ENCODE measurements at places on chromosomes 2 and 18.

DNA sequence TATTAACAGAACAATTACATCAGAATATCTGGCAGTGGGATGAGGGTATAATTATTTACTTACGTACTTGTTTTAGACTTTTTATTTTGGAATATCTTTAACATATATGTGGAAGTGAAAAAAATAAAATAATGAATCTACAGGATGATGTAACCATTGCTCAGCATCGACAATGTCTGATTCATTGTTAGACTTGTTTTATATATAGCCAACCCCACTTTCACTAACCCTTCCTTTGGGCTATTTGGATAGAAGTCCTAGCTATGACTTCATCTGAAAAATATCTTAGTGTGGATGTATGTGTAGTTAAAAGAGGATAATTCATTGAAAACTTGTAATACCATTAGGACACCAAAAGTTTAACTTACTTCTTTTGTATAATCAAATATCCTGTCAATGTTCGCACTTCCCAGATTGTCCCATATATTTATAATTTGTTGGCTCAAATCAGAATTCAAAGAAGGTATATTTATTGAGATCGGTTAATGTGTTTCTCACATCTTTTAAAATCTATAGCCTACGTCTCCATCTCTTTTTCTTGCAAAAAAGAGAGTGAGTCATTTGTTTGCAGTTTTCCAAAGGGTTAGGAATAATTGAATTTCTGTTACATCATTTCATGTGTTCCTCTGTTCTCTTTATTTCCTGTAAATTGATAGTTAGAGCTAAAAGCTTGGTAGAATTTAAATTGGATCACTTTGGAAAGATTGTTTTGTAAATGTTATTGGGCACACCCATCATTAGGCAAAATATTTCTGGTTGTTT, 506.1 kb upstream of the FAM98A start:
- DNase-seq, result no peak

DNA sequence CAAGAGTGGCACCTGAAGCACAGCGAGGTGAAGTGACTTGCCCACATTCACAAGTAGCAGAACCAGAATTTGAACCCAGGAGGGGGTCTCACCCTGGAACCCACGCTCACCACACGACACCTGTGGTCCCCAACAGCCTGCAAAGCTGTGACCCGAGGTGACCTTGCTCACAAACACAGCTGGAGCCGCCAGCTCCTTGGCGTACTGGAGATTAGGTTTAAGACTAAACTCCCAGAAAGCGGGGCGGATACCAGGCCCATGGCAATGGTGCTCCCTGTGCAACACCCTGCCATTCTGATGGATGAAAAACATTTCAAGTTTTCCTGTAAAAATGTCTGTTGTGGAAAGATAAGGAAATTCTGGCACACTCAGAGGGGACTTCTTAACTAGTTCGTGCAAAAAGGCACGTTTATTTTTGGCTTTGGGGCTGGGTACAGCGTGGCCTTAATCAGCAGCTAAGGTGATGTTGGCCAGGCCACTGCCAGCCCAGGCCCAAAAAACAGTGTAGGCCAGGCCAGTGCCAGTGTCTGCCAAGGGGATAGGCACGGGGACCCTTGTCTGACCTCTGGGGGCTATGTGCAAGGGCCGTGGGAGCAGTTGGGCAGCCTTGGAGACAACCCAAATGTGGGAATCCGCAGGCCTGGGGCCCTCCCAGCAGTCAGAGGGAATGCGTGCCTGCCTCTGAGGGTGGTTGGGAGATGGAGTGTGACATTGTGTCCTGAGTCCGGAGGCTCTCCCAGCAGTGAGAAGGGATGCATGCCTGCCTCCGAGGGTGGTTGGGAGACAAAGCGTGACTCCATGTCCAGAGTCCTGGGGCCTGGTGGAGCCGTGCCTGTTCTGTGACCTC, 185.0 kb upstream of the HS6ST1 start:
- no peak for DNase-seq

GRCh38 chr2:67006373-67006960, 390.7 kb upstream of the ETAA1 start:
- no peak for DNase-seq

- no peak for DNase-seq
Measured at GRCh38 chr2:66684289-66684688, 249.4 kb downstream of the MEIS1 start.

- DNase-seq, result no peak
Measured at GRCh38 chr2:218799990-218800389, 18.0 kb downstream of the CYP27A1 start.

GRCh38 chr2:140786585-140786984, 1344.2 kb downstream of the LRP1B start:
- DNase-seq, result no peak

DNA sequence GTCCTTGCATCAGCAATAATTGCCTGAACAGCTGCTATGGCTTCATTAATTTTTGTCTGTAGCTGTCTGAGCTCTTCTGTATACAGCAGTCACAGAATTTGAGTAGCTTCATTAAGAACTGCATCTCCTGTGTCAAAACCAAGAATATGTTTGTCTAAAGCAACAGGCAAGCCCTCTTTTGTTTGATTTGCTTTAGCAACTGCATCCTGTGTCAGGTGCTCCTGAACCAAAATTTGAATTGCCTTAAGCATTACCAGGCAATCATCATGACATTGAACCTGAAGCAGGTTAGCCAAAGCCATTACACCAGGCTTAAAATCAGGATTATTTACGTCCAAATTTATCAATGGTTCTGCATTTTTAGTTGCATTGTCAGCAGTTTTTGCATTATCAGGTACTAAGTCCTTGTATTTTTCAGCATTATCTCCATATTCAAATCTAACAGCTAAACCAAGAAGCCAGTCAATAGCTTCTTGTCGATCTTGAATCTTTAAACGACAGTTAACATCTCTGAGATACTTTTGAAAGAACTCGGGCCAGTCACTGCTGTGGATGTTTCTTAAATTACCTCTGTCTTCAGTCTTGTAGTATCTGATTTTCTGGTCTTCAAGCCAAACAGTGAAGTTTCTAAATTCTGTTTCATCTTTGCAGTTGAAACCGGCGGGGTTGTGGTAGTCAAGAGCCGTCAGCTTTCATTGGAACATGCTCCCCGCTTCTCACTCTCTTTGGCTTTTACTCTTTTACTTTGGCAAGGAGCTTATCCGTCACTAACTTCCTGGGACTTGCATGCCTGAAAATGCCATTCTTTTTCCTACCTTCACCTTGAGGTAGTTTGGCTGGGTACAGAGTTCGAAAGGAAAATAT, 42.2 kb downstream of the MERTK start:
- no peak for DNase-seq

DNA sequence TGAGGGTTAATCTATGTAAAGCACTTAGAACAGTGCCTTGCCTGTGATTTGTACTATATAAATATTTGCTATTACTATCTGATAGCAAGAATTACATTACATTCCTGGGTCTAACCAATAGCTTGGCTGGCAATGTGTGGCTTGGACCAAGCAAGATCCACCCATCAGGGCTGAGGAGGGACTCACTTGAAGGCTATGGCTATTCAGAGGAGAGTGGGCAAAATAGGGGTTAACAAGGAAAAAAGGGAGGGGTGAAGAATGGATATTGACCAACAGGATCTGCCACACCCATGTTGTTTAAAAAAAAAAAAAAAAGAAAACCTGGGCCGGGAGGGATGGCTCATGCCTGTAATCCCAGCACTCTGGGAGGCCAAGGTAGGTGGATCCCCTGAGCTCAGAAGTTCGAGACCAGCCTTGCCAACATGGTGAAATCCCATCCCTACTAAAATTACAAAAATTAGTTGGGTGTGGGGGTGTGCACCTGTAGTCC, 20.0 kb upstream of the TMBIM1 start:
- no peak for DNase-seq

- no peak for DNase-seq
Measured at GRCh38 chr2:128449226-128450061, 130.8 kb upstream of the HS6ST1 start.

- DNase-seq, result no peak
Measured at GRCh38 chr2:31578316-31578715, 2.4 kb downstream of the SRD5A2 start.

DNA sequence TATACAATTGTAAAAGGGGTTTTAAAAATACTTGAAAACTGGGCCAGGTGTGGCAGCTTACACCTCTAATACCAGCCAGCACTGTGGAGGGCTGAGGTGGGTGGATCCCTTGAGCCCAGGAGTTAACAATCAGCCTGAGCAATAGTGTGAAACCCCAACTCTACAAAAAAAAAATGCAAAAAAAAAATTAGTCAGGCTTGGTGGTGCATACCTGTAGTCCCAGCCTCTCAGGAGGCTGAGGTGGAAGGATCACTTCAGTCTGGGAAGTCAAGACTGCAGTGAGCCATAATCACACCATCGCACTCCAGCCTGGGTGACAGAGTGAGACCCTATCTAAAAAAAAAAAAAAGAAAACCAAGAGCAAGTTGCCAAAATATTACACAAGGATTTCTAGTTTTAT, 182.7 kb downstream of the UBE2E3 start:
- no peak for DNase-seq

DNA sequence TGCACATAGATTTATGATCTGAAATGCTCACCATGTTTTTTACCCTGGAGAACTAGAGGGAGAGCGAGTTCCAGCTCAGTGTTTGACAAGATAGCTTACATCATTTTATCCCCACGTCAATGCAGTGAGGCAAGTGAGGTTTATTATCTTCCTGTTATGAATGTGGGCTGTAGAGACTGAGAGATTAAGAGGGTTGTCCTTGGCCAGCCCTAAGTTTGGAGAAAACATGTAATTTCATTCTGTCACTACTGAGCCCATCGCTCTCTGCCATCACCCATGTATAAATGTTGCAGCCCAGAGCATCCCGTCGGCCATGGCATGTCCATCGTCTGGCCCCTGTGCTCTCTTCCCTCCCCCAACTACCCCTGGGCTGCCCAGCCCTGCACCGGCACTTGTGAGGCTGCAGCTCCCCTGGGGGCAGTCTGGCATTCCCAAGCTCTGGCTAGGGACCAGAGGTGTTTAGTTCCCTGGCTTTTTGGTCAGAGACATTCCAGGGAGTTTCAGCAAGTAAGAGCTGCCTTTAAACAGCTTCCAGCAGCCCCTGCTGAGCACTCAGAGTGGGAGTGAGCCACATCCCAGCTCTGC, 136.7 kb downstream of the ANTXR1 start:
- no peak for DNase-seq

DNA sequence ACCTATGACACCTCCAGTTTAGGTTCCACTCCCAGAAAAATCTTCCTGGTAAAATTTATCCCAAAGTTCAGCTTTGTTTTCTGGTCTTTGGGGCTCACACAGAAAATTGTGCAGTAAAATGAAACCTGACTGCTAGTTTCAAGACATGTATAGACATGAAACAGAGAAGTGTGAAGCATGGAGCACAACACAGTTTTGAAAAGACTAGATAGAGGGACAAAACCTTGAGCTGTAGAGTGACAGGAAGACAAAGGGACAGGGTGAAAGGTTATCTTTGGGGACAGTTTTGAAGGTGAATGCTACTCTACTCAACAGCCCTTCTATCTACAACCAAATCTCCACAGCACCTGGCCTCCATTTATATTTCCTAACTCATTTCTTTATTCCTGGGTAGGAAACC, 352.6 kb downstream of the RBM43 start:
- no peak for DNase-seq

- no peak for DNase-seq
Measured at GRCh38 chr2:37880551-37880950, 44.5 kb upstream of the RMDN2 start.

- no peak for DNase-seq
Measured at GRCh38 chr2:68857855-68858456, 13.2 kb downstream of the BMP10 start.

DNA sequence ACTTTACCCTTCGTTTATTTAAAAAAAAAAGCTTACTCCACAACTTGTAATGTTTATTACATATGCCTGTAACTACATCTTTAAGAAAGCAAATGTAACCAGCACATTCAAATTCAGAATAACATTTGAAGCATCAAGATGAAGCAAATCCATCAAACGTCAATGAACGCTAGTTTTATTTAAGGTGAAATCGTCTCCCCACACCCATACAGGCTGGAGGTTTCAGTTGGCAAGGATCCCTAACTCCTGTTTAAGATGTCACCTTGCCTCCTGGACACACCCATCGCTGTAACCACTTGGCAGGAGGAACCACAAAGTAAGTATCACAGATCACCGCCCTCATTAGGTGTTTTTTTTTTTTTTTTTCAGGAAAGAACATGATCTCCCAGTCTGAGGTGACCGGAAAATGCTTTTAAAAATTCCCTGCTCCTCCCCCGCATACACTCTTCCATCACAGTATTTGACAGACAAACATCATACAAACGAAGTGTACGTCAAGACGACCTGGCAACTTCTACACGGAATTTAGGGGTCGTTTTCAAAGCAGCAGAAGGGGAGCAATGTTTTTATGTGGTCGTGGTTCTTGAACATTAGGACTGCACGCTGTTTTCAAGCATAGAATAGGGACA, 19.7 kb upstream of the STPG4 start:
- DNase-seq, result no peak

DNA sequence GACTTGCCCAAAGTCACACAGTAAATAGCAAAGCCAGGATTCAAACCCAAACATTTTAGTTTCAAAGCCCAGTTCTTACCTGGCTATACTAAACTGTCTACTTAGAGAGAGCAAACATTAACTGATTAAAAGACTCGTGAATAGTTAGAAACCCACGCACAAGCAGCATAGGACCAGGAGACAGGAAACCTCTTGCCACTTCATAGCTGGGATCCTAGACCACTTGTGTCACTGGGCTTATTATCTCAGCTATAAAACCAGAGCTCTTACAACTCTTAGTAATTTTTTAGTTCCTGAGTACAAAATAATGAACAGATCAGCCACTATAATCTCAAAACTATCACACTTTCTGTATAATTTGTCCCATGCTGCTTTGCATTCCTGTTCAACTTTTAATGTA, 2.4 kb upstream of the AAK1 start:
- no peak for DNase-seq

GRCh38 chr2:154481336-154481735, 217.2 kb upstream of the KCNJ3 start:
- DNase-seq, result no peak

- DNase-seq, result no peak
Measured at GRCh38 chr2:189086710-189087109, 92.9 kb downstream of the COL5A2 start.

- no peak for DNase-seq
Measured at GRCh38 chr18:39591649-39592048, 2026.1 kb upstream of the CELF4 start.

DNA sequence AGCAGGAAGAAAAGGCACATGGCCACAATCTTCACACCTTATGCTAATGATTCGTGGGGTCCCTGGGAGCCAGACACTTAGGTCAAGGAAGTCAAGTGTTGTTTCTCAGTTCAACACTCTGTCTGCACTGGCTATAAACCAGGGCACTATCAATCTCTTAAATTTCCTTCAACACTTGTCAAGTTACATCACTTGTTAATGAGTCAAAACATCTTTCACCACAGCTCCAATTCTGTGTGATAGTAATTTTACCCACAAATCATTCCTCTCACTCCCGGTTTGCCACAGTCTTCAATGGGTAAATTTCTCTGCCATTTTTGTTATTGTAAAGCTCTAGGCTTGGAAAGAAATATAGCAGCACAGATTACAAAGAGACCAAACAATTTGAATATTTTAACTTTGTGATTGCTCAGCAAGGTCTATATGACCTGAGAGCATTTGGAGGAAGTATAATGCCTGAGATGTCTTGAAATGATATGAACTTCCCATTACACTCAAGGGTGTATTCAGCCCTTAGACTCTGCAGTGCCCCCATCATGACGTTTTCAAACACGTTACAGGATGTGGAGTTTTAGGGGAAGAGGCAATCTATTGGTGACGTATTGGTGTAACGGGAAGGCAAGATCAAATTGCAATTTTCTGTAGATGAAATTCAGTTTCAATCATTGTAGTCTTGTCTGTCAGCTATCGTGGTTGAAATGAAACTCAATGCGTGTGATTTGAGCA, 78.7 kb downstream of the ICOS start:
- DNase-seq, result no peak
